Islet precursor cell (in vitro differentiated cells): ENCODE measurements at places on chromosomes 12 and 14.

DNA sequence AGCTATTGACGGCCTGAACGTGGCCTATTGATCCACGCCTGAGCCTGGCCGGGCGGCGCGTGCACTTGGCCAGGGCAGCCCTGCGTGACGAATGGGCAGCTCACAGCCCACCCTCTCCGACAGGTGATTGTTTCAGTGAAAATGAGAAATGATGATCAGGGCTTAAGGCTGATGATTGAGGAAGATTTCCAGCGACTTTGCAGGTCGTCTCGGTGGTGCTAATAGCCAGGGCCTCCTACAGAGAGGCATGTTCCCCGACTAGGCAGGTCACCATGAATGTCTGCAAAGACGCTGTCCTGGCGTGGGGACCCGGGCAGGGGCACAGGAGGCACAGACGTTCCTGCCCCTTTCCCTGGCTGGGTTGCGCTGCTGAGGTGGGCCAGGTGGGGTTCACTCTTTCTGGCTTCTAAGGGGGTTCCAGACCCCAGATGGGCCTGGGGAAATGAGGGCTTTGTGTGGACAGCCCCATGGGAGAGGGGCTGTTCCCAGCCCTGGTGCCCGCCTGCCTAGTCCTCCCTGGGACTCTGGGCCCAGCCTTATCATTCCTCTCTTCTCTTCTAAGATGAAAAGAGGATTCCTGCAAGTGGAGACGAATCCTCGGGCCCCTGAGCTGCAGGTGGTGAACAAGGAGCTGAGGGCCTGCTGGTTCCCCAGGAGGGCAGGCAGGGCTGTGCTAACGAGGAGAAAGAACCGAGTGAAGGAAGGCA is 157.4 kb downstream of the KIF26A start:
- peak; percentile 51 for DNase-seq

GRCh38 chr14:96861568-96862310 is 64.6 kb downstream of the VRK1 start:
- peak; percentile 77 for DNase-seq

DNA sequence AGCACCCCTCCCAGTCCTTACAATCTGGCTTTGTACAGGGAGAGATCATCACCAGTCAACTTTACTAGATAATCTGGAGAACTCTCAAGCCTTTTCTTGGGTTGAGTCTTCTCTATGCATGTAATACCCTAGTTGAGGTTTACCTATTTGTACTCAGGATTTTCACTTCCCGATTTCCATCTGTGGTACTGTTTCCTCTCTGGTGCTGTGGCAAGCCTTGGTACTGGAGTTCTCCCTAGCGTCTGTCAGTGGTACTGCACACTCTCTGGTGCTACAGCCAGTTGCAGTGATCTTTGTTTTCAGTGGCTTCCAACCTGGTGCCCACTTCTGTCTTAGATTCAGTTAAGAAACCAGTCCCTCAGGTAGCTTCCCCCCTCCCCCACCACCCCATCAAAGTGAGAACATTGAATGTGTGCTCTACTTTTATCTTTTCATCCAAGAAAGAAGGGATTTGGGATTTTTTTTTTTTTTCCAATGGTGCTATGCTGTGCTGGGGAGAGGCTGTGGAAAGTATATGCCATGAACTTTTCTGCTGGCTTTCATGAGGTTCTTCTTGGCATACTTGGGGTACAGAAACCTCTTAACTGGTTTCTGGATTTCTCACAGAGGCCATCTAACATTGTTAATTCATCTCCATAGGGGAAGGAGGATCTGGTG is 69.4 kb upstream of the EVL start:
- peak; percentile 81 for DNase-seq

GRCh38 chr14:96176275-96176674 is 28.4 kb upstream of the BDKRB2 start:
- DNase-seq, result no peak

DNA sequence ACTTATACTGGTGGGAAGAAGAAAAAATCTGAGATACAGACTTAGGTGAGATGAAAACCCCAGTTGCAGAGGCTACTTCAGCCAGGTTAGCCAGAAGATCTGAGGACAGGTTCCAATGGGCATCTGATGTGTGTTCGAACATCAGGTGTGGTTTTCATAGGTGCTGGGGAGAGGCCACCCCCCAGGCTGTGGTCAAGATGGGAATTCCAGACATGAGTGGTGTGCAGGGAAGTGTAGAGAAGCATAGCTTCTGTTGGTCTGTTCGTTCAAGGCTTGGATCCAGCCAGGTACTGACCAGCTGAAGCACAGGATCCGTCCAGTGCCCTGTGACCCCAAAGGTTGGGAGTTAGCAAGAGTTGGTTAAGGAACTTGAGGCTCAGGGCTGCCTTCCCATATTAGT is 85.5 kb downstream of the SSPN start:
- no peak for DNase-seq

- DNase-seq, result no peak
Observed at GRCh38 chr14:75866970-75867369, 114.8 kb downstream of the TGFB3 start.

GRCh38 chr12:17577405-17577804 is 512.6 kb downstream of the RERGL start:
- DNase-seq, result peak; percentile 50

DNA sequence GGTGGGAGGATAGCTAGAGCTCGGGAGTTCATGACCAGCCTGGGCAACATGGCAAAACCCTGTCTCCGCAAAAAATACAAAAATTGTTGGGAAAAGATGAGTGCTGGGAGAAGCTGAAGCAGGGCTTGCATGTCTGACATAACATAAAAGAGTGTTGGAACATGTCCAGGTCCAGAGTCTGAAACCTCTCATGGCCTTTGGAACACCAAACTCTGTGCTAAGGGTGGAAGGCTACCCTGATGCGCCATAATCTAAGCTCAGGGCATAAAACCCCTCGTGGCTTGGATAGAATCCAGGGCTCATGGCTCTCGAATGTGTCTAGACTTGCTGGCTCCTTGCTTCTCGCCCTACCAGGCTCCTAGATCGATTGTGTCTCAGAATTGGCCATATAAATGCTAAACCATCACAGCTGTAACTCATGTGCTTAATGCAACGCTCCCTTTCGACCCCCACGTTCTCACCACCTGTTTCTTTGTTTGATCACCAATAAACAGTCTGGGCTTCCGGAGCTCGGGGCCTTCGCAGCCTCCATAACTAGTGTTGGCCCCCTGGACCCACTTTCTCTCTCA is 6.7 kb upstream of the CLEC7A start:
- DNase-seq, result no peak

- DNase-seq, result no peak
Observed at GRCh38 chr14:37023875-37024565, 148.4 kb downstream of the SLC25A21 start.

- DNase-seq, result no peak
Observed at GRCh38 chr14:90342327-90342726, 10.6 kb upstream of the NRDE2 start.

DNA sequence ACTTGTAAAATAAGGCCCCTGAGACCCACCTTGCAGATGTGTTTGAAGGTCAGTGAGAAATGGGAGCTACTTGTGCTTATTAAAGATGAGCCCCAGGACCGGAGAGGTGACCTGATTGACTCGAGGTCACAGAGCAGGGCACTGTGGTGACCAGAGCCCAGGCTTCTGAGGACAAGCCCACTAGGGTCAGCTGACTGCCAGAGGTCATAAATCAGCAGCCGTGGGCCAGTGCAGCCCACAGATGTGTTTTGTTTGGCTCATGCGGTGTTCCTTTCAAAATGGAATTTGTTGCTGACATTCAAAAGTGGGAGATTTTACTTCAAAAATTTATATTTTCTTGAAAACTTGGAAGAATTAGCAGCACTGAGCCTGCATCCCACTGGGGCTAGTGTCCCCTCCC is 24.5 kb downstream of the JDP2 start:
- DNase-seq, result peak; percentile 71

GRCh38 chr14:26709019-26709418 is 111.2 kb upstream of the NOVA1 start:
- DNase-seq, result no peak

- DNase-seq, result peak; percentile 93
Observed at GRCh38 chr12:124939079-124939420, 24.6 kb upstream of the UBC start.
